ENCODE measurements at places on chromosomes 6 and 20.

DNA sequence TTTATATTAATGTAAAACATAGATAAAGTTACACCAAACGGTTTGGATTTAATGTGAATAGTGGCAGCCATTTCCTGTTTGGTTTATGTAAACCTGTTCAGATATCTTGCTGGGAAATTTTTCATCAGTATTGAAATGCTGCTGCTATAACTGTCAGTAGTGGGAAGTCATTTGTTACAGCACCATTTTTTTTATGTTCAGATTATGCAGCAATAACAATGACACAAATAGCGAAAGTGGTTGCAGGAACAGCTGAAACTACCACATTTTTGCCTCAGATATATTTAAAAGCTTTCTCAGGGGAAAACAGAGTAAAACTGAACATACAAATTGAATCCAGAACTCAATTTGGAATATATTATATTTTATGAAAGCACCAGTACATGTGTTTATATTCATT is 128.8 kb upstream of the SIM1 start:
- peak; percentile 21 for DNase-seq

- DNase-seq: peak; percentile 84
Measured at GRCh38 chr6:41325446-41326066, 9.9 kb upstream of the NCR2 start.

GRCh38 chr6:147586044-147586443 is 77.6 kb downstream of the SAMD5 start:
- no peak for DNase-seq

DNA sequence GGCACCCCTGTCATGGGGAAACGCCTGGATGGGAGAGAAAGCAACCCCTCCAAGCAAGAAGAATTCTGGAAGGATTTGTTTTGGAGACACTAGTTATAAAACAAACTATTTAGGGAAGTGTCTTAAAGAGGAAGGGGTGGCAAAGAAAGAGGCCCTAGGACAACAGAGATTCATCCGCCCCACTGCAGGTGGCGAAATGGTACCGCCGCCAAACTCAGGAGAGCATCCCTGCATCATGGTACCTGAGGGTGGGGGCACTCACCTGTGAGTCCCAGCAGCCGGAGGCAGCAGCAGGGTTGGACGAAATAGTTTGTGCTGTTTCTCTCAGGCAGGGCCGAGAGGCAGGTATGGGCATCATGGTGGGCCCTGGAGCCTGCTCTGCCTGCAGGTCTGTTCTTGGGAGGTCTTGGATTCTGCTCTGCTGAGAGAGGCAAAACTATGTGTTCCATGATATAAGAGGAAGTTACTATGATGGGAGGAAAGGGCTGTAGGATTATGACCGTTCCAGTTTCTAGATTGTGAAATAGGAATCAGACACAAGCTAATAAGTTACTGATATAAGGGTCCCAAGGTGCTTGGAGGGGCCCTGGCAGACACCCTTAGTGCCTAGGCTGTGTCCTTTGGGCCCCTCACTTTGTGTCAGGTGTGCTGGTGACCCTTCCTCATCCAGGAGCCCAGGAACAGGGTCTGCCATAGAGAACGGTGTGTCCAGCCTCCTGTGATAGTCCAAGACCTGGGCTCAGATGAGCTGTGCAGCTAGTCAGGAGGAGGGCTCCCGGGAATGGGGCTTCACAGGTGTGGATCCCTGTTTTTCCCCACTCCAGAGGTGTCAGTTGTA is 20.4 kb downstream of the SIRPD start:
- peak; percentile 55 for DNase-seq

- DNase-seq: no peak
Measured at GRCh38 chr6:13384966-13385365, 56.6 kb upstream of the TBC1D7 start.

- DNase-seq: no peak
Measured at GRCh38 chr6:44468835-44469234, 81.3 kb downstream of the CDC5L start.

- no peak for DNase-seq
Measured at GRCh38 chr6:165223101-165223500, 86.3 kb downstream of the C6orf118 start.

All from hematopoietic multipotent progenitor cell treated with erythropoietin and hydrocortisone succinate and interleukin-3 and kit ligand, for 4 days (in vitro differentiated cells).